ENCODE measurements at places on chromosomes 4 and X.

GRCh38 chrX:69429339-69430015 is 74.6 kb upstream of the NALF2 start:
- DNase-seq, result no peak

GRCh38 chr4:19562456-19562855 is 689.2 kb upstream of the SLIT2 start:
- DNase-seq, result no peak

- peak; percentile 1 for DNase-seq
These were observed 46.6 kb upstream of the PRRG1 start for GRCh38 chrX:37302569-37302968.

GRCh38 chr4:1809754-1810502 is 16.8 kb downstream of the FGFR3 start:
- DNase-seq, result peak; percentile 35

Measured in Kasumi-1 (cell line).